T-helper 17 cell (primary cell): ENCODE measurements at places on chromosomes 4 and X. TPM values are rescaled to one million over a fixed set of nuclear protein-coding genes. Genes with fewer than 3 reads are reported as not detected.
A peak's percentile ranks its signal among the peaks of the same experiment; 100 is the strongest.

MGAT4D gene
- total RNA-seq: not detected

- H3K36me3 ChIP-seq: no peaks in the 10 kb centered on the region
- H3K4me3 ChIP-seq: peak overlapping the region; percentile 2
- H3K27ac ChIP-seq: peak overlapping the region; percentile 25
These were observed 271.5 kb downstream of the NR3C2 start for GRCh38 chr4:148170408-148171365.

GRCh38 chr4:139934057-139934707, 219.8 kb downstream of the MAML3 start:
- H3K27ac ChIP-seq: no peak overlapping the region
- H3K27me3 ChIP-seq: peaks cover 10% of the 10 kb centered on the region
- peaks cover 2% of the 10 kb centered on the region for H3K36me3 ChIP-seq
- no peak overlapping the region for H3K4me3 ChIP-seq
- H3K4me1 ChIP-seq: peaks cover 3% of the 10 kb centered on the region
- no peak for DNase-seq

GRCh38 chr4:4341861-4342650, 44.8 kb upstream of the NSG1 start:
- H3K27me3 ChIP-seq: no peaks in the 10 kb centered on the region
- H3K27ac ChIP-seq: no peak overlapping the region
- H3K36me3 ChIP-seq: no peaks in the 10 kb centered on the region
- H3K4me1 ChIP-seq: peaks cover 7% of the 10 kb centered on the region

SOX3 gene
- not detected for total RNA-seq

- DNase-seq: no peak
- H3K4me1 ChIP-seq: no peaks in the 10 kb centered on the region
- H3K36me3 ChIP-seq: peaks cover 2% of the 10 kb centered on the region
- H3K4me3 ChIP-seq: no peak overlapping the region
These were observed 50.2 kb upstream of the CXCL8 start for GRCh38 chr4:73690051-73690738.

DNA sequence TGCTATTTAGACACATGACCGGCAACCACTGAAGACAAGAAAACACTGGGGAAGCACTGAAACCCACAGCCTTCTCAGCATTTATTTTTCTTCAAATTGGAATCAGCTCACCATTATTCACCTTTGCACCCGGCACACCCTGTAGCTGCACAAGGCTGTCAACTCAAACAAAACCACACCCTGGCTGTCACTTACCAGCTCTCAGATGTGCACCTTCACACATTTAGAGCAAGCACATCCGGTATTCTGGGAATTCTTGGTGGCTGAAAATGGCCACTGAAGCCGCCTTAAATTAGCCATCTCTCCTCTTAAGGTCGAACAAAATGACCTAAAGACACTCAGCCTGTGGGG, 5.9 kb downstream of the ZFYVE28 start:
- H3K4me3 ChIP-seq: peak overlapping the region; percentile 94
- H3K27me3 ChIP-seq: no peaks in the 10 kb centered on the region
- DNase-seq: peak; percentile 39
- peaks cover 67% of the 10 kb centered on the region for H3K4me1 ChIP-seq

DRD5 gene
- not detected for total RNA-seq

- H3K36me3 ChIP-seq: peaks cover 3% of the 10 kb centered on the region
- H3K27me3 ChIP-seq: peaks cover 65% of the 10 kb centered on the region
- H3K4me3 ChIP-seq: no peak overlapping the region
- DNase-seq: no peak
These were observed 9.5 kb downstream of the ENPEP start for GRCh38 chr4:110485452-110485851.

DNA sequence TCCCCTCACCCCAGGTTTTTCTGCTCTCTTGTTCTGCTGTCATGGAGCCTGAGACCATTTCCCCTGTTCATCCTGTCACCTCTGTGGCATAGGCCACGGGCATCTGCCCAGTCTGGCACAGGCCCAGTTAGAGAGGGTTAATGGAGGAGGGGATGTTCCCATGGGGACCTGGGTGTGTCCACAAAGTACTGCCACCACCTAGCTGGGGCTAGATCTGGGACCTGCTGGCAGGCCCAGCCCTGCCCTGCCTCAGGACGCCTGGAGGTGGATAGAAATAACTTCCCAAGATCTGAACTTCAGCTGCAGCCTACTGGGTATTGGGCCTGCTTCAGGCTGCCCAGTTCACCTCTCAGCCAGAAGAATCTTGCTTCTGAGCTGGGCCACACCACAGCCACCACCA, 13.5 kb downstream of the EFNB1 start:
- H3K27me3 ChIP-seq: no peaks in the 10 kb centered on the region
- no peak overlapping the region for H3K4me3 ChIP-seq
- H3K4me1 ChIP-seq: peaks cover 2% of the 10 kb centered on the region
- no peaks in the 10 kb centered on the region for H3K36me3 ChIP-seq
- no peak for DNase-seq

ART3 gene
- total RNA-seq: not detected

DNA sequence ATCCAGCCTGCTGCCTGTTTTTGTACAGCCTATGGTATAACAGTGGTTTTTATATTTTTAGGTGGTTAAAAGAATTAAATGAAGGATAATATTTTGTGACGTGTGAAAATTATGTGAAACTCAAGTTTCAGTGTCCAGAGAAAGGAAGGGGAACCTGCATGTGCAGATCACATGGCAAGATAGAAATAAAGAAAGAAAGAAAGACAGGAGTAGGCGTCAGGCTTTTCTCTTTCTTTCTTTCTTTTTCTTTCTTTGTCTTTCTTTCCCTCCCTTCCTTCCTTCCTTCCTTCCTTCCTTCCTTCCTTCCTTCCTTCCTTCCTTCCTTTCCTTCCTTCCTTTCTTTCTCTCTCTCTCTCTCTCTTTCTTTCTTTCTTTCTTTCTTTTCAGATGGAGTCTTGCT, 42.0 kb upstream of the HUWE1 start:
- no peaks in the 10 kb centered on the region for H3K36me3 ChIP-seq
- peaks cover 8% of the 10 kb centered on the region for H3K4me1 ChIP-seq
- no peak overlapping the region for H3K4me3 ChIP-seq
- H3K27me3 ChIP-seq: no peaks in the 10 kb centered on the region
- H3K27ac ChIP-seq: no peak overlapping the region

GRCh38 chr4:21768349-21769310, 179.9 kb downstream of the KCNIP4 start:
- H3K27me3 ChIP-seq: peaks cover 7% of the 10 kb centered on the region
- H3K36me3 ChIP-seq: peaks cover 2% of the 10 kb centered on the region
- DNase-seq: no peak
- no peak overlapping the region for H3K27ac ChIP-seq
- H3K4me1 ChIP-seq: peaks cover 2% of the 10 kb centered on the region
- no peak overlapping the region for H3K4me3 ChIP-seq

RXFP1 gene
- not detected for total RNA-seq

DNA sequence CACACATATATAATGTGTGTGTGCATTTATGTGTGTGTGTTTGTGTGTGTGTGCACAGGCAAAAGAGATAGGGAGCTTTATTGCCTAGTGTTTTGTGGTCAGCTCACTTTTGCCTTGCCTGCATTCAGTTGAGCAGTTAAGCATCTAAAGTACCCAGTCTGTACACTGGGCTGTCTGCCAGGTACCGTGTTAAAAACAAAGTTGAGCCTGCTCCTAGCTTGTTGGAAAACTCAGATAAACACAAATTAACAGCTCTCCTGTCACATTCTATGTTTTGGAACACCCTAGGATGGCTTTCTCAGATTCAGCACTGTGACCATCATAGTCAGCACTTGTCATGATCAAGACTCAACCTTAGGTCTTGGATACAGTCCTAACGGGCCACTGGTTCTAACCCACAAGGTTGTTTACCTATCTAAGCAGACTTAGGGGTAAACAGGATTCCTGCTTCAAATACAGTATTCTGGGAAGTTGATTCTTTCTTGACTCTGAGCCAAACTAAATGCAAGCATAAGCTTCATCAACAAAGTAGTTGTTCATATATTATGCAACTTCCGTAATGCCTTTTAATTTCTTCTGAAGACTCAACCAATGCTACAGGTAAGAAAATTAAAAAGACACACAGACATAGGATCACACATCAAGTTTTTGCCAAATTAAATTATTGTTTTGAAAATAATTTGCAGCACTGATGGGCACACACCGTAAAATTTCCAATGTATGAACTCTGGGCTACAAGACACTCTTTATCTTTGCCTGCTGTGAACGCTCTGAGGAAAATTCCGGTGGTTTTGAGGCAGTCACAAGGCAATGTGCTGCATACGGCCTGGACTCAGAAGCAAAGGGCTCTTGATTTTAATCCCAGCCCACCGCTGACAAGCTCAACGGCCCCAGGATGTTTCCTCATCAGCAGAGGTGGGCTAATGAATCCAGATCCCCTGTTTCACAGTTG, 11.3 kb upstream of the CD99 start:
- no peak for DNase-seq
- no peak overlapping the region for H3K4me3 ChIP-seq
- no peaks in the 10 kb centered on the region for H3K27me3 ChIP-seq
- H3K27ac ChIP-seq: no peak overlapping the region
